ENCODE measurements at places on chromosomes 11 and 22.

DNA sequence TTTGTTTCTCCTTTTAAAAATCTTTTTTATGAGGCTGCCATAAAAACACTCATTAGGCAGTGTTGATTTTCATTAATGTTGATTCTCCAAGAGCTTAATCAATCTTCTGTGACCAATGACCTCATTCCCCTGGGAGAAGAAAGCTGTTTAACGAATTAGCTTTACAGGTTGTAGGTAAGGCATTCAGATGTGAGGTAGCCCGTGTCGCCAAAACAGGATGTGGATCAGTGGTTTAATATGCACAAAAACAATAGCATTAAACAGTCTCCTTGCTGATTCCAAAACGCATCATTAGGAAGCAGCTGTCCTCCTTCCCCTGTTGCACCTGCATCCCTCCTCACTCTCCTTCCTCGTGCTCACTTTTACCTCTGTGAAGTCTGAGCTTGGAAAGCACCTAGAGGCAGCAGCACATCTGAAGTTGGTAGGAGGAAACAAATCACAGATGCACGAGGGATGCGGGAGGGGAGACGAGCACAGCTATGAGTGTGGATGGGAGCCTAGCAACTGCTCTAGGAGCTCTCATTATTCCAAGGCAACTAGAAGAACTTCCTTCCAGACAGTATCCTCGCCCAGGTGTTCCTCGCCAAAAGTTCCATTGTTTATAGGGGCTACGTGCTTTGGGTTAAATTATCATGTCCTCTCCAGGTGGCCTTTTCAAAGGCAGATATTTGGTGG, 179.4 kb upstream of the SNX19 start:
- H3K36me3 ChIP-seq = no peaks in the 10 kb centered on the region
- H3K27ac ChIP-seq = no peak overlapping the region
- H3K27me3 ChIP-seq = no peaks in the 10 kb centered on the region
- no peak for DNase-seq
- H3K4me1 ChIP-seq = no peaks in the 10 kb centered on the region

DNA sequence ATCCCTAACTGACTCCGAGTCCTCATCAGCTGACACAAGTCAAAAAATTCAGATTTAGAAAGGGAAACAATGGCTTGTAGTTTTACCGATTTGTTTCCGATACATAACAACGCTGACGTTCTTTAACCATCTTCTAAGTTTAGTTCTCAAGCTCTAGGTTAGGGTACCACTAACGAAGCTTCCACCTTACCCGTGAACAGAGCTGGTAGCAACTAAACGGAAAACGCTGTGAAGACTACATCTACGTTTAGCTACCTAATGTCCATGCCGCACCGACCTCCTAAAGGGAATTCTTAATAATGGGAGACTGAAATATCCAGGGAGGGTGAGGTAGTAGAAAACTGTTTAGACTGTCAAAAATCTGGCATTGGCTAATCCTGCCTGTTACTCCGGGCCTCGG, 1.0 kb downstream of the NUP98 start:
- no peaks in the 10 kb centered on the region for H3K4me1 ChIP-seq
- peak overlapping the region; percentile 97 for H3K4me3 ChIP-seq
- H3K27me3 ChIP-seq = no peaks in the 10 kb centered on the region
- no peak overlapping the region for H3K27ac ChIP-seq

DNA sequence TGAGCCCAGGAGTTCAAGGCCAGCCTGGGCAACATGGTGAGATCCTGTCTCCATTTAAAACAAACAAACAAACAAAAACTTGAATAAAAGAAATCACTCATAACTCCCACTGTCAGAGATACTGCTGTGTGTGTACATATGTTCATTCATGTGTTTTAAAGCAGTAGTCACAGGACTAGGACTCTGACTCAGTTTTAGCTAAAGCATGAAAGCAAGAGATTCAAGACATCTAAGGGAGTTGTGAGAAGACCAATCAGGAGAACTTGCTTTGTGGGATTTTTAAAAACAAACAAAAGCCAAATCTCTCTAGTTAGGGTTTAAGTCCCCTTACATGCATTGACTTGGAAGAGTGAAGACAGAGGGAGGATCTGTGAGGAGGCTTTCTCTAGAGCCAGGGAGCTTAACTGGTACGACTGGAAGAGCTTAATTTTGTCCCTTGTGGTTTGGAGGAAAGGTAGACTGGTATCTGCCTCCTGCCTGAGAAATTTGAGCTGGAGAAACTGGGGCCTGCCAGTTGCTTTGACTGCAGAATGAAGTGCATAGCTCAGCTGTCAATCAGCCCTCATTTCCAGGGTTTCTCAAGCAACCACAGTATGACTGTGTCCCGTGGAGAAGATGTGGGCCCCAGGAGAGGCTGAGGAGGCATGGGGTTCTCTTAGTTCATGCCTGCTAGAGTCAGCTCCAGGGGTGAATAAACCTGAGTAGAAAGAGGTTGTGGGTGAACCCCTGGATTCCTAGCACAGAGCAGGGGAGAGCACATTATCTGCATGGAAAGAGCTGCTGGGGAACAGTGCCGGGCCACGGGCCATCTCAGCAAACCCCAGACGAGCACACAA, 30.6 kb downstream of the EXPH5 start:
- no peaks in the 10 kb centered on the region for H3K4me1 ChIP-seq
- no peak for DNase-seq
- H3K27me3 ChIP-seq = no peaks in the 10 kb centered on the region
- H3K27ac ChIP-seq = no peak overlapping the region
- no peaks in the 10 kb centered on the region for H3K36me3 ChIP-seq

DNA sequence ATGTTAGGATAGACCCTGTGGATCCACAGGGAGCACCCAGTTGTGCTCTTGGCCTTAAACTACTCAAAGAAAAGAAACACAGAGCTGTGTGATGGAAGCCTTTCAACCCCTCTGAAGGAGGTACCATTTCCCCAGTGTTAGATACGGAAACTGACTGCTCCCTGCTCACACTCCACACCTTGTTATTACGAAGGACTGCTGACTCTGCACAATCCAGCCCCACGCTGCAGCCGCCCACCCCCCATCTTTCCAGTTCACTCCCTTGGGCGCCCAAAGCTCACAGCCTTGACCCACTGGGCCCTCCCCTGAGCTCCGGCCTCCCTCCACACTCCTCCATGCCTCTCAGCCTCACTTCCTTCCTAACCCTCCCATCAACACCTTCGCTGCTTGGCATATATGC, 75.5 kb downstream of the EFCAB6 start:
- H3K4me1 ChIP-seq = no peaks in the 10 kb centered on the region
- no peak overlapping the region for H3K27ac ChIP-seq
- H3K4me3 ChIP-seq = no peak overlapping the region
- H3K27me3 ChIP-seq = no peaks in the 10 kb centered on the region

DNA sequence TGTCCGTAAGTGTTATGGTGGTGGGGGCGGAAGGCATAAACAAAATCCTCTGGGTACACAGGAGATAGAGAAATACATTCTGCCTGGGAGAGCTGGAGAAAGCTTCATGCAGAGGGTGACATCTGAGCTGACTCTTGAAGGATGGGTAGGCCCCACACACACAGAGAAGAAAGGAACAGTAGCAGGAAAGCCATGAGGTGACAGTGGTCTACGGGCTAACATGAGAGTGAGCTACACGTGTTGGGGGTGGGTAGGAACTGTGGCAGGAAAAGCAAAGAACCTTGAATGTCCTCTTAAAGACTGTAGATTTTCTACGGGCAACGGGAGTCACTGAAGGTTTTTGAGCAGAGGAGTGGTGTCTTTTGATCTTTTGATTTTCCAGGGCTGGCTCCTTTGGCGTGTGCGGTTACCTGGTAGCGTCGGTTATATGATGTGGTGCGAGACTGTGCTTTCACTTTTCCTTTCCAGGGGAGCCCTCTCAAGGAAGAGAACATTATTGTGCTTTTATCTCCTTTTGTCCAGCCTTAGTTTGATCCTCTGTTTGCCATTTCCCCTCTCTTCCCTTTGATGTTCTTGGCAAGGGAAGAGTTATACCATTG, 39.7 kb downstream of the ADAMTS8 start:
- H3K27me3 ChIP-seq = no peaks in the 10 kb centered on the region
- no peaks in the 10 kb centered on the region for H3K4me1 ChIP-seq
- no peak overlapping the region for H3K27ac ChIP-seq
- no peak overlapping the region for H3K4me3 ChIP-seq
- DNase-seq = no peak

DNA sequence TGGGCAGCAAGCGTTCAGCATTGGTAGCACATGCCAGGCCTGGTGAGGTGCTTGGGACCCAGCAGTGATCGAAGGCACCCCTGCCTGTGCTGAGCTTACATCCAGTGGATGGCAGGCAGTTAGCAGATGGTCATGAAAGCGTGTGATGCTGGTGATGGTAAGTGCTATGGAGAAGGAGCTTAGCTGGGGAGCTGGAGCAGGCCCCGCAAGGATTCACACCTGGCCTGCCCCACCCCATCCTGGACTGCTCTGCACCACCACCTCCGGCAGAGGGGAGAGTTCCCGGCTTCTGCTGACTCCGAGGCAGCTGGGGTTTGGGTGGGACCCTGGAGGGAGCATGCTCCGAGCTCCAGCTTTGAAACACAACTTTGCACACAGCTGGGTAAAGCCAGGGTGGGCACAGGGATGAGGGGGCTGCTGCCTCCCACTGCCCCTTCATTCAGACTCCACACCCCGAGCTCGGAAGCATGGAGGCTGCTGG, 16.2 kb downstream of the MPPED1 start:
- H3K36me3 ChIP-seq = no peaks in the 10 kb centered on the region
- H3K27me3 ChIP-seq = peaks cover 14% of the 10 kb centered on the region
- H3K4me3 ChIP-seq = no peak overlapping the region
- H3K4me1 ChIP-seq = no peaks in the 10 kb centered on the region

DNA sequence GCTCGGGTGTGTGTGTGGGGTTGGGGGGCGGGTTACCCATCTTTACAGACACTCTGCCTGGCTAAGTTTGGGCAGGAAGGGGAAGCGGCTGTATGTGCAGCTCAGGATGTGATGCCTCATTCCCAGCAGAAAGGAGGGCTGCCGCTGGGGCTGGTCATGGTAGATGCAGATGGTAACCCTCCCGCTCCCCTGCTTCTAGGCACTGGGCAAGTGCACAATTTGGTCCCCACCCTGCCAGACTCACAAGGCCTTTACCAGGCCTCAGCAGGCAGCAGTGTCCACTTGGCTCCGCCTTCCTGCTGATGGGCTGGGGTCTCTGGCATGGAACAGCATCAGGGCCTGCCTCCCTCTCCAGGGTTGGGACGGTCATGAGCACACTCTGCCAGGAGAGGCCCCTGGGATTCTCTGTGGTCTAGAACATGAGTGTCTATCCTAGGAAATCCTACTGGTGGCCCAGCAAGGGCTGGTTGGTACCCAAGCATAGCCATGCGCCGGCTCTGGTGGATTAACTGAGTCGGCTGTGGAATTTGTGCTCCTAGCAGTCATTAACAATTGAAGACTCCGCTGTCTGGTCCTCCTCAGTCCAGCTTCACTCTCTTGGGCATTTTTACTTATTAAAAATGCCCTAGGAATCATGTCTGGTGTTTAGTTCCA, 4.2 kb downstream of the LMO1 start:
- H3K4me1 ChIP-seq = no peaks in the 10 kb centered on the region
- no peak overlapping the region for H3K4me3 ChIP-seq
- H3K27ac ChIP-seq = no peak overlapping the region
- no peak for DNase-seq
- no peaks in the 10 kb centered on the region for H3K36me3 ChIP-seq
- peaks cover 53% of the 10 kb centered on the region for H3K27me3 ChIP-seq

- DNase-seq = no peak
- H3K36me3 ChIP-seq = no peaks in the 10 kb centered on the region
- no peak overlapping the region for H3K4me3 ChIP-seq
- no peaks in the 10 kb centered on the region for H3K27me3 ChIP-seq
Observed at GRCh38 chr11:33915526-33915925, 23.6 kb upstream of the LMO2 start.

DNA sequence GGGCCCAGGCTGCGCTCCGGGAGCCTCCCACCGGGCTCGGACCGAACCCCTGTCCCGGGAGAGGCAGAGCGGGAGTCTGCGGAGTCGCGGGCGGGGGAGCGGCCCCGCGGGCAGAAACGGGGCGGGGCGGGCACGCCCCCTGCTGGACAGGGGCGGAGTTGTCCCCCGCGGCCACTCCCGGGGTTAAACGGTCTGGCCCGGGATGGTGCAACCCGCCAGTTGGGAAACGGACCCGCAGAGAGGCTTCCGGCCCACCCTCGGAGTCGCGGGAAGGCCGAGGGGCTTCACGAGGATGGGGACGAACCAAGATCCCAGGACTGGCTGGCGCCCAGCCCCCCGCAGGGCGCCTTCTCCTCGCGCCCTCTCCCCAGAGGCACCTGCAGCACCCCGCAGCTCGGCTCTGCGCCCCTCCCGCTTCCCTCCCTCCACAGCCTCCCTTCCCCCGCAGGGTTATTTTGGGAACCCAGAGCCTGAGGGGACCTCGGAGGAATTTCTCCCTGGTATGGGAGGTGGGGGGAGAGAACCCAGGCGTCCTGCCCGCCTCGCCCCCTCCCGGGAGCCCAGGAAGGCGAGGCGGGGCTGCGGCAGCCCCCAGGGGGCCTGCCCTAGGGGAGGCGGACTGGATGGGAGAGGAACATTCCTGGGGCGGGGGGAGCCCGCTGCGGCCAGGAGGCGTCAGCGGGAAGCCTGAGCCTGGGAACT, 902 bp downstream of the RASGRP2 start:
- DNase-seq = peak; percentile 90
- peaks cover 79% of the 10 kb centered on the region for H3K27me3 ChIP-seq
- H3K27ac ChIP-seq = no peak overlapping the region
- no peak overlapping the region for H3K4me3 ChIP-seq
- H3K36me3 ChIP-seq = no peaks in the 10 kb centered on the region
- H3K4me1 ChIP-seq = peaks cover 4% of the 10 kb centered on the region

GRCh38 chr22:20788627-20789344, 14.9 kb downstream of the SERPIND1 start:
- H3K4me3 ChIP-seq = no peak overlapping the region
- H3K36me3 ChIP-seq = peaks cover 29% of the 10 kb centered on the region
- no peaks in the 10 kb centered on the region for H3K27me3 ChIP-seq
- H3K27ac ChIP-seq = peak overlapping the region; percentile 32

GRCh38 chr22:31944700-31945442, 536 bp downstream of the YWHAH start:
- no peaks in the 10 kb centered on the region for H3K27me3 ChIP-seq
- H3K27ac ChIP-seq = peak overlapping the region; percentile 94
- peak overlapping the region; percentile 98 for H3K4me3 ChIP-seq
- H3K4me1 ChIP-seq = no peaks in the 10 kb centered on the region

GRCh38 chr11:119144825-119145486, 3.9 kb upstream of the ABCG4 start:
- H3K4me3 ChIP-seq = no peak overlapping the region
- peak; percentile 95 for DNase-seq
- peaks cover 8% of the 10 kb centered on the region for H3K4me1 ChIP-seq
- H3K27me3 ChIP-seq = peaks cover 21% of the 10 kb centered on the region

GRCh38 chr11:102810950-102811660, 13.1 kb upstream of the MMP1 start:
- H3K4me1 ChIP-seq = no peaks in the 10 kb centered on the region
- H3K36me3 ChIP-seq = no peaks in the 10 kb centered on the region
- H3K27ac ChIP-seq = no peak overlapping the region
- DNase-seq = no peak
